ENCODE measurements at places on chromosomes 12 and 14.

DNA sequence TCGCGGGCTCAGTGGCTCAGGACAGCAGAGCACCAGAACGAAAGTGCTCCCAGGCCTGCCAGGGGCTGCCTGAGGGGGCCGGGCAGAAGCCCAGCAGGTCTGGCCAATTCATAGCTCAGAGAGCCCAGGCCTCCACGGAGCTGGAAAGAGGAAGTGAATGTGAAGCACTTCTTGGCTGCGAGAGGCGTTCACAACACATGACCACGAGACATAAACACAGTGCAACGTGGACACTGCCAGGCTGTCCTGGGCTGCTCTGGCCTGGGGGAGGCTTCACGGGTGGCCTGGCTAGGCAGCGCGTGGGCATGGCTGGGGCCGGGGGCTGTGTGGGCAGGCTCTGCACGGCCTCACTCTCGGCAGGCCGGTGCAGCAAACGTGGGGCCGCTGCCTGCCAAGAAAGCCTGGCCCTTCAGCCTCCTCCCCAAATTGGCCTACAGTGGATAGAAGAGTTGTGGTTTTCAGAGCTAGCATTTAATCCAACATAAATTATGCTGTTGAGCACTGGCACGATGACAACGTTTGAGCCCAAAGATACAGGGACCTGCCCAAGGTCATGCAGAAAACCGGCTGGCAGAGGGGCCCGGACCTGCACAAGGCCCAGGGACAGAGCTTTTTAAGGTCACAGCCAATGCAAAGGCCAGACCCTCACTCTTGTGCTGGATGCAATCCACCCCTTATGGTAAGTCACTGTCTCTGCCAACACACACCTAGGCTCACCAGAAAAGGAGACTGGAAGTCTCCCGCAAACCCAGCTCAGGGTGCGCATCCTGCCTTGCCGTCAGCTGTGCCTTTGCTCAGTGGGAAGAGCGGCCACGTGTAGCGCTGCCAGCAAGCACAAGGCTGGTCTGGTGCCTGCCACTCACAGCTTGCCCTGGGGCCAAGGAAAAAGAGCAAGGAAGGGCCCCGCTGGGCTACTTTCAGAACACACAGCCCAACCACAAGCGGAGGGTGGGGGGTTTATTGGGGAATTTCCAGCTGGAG lies 8.6 kb downstream of the SLC25A29 start:
- no peak for DNase-seq

- DNase-seq, result no peak
Observed at GRCh38 chr12:61095111-61095510, 1165.1 kb upstream of the USP15 start.

DNA sequence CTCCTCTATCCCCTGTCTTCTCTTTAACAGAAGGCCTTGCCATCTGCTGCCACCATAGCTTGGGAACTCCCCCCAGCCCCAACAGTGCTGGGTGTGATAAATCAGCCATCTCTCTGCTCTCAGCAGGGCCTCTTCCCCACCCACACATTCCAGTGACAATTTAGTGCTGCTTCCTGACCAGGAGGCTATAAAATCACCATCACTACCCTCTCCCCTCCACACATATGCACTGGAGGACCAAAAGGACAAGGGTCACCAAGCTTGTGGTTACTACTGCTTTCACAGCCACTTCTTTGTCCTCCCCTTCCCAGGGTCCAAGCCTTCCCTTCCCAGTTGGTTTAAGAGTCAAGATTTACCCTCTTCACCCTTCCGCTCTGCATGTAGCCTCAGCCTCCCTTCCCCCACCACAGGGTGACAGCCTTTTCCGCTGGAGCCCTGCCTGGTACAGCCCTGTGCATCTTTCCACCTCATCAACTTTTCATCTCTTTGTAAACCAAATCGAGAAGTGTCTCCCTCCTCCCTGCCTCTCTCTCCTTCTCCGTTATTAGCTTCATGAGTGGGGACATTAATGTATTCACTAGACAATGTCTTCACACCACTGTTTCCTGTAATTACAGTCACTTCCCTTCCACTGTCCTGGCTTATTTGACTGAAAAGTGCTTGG lies 9.4 kb downstream of the PSMB5 start:
- no peak for DNase-seq

- no peak for DNase-seq
Observed at GRCh38 chr14:34596891-34597290, 33.1 kb downstream of the SNX6 start.

- DNase-seq, result no peak
Observed at GRCh38 chr12:87338681-87339080, 690.5 kb downstream of the C12orf50 start.

GRCh38 chr12:67457778-67458665 lies 188.9 kb downstream of the CAND1 start:
- DNase-seq, result no peak

GRCh38 chr14:90960818-90961217 lies 99.6 kb downstream of the RPS6KA5 start:
- DNase-seq, result no peak

GRCh38 chr12:109258607-109259544 lies 50.2 kb downstream of the FOXN4 start:
- no peak for DNase-seq
